CD4-positive, alpha-beta T cell treated with Interleukin-6 at 100 ng/mL for 8 hours (primary cell): ENCODE measurements at places on chromosomes 12 and 14.

GRCh38 chr12:88493636-88494035 is 86.6 kb downstream of the KITLG start:
- no peak for DNase-seq

- no peak for DNase-seq
Observed at GRCh38 chr12:109771746-109772621, 58.4 kb downstream of the FAM222A start.

DNA sequence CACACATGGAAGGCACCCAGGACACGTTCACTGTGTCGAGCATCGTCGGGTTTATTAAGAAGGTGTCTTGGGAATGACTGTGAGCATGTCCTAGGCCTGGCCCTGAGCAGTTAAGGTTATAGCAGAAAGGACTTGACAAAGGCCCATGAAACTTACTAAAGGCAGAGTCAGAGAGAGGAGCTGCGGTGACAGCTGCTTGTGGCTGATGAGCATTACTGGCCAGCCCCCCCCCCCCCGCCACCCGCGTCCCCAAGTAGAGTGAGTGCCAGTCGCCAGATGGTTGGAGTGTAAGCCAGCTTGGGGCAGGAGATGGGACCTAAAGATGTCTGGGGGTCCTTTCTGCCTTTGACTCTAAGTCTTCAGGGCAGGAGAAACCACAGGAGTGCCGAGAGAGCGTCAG is 169.9 kb downstream of the TSPAN9 start:
- DNase-seq: no peak

- no peak for DNase-seq
Observed at GRCh38 chr14:100842799-100843198, 16.9 kb downstream of the MEG3 start.

GRCh38 chr12:2129076-2129475 is 76.3 kb downstream of the CACNA1C start:
- DNase-seq: no peak

- DNase-seq: no peak
Observed at GRCh38 chr14:63229330-63230059, 25.3 kb downstream of the RHOJ start.

DNA sequence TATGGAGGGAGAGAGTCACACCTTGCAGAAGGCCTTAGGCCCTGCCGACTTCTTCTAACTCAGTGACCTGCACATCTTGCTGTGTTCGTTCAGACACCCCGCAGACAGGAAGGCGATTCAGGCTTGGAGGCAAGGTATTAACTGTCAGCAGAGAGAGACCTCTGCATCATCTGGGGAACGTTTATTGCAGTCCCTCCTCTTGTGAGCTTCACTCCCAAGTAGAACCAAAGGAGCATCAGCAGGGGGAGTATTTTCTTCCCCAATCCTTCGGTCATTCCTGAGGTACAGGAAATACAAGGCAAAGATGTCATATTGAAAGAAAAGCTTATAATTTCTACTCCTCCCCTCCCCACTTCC is 217.9 kb downstream of the CRADD start:
- no peak for DNase-seq
